Fibroblast of lung (primary cell): ENCODE measurements at places on chromosomes 7 and 10.

DNA sequence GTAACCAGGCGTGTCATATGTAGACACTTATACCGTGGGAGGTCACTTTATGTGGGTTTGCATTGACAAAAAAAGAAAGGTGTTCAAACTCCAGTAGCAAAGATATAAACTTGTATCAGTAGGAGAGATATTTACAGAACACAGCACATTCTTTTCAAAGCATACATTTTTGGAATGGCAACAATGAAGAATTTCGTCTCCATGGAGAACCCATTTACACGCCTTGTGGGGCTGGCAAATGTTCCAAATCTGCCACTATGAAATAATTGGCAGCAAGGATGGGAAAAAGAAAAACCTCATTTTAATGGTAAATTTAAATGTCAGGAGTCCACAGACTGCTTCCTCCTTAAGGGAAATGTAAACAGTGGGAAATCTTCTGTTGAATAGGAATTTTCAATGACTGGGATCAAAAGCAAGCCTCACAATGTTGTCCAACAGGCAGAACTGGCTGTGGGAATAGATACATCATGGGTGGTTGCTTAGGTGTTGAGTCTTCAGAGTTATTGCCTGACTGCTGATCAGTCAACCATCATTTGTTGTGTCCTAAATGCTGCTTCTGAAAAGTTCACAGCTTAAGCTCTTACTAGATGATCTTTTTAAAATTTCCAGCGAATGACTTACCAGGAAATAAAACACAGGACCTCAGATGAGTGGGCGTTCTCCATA, 256.6 kb upstream of the SEMA3C start:
- DNase-seq = peak; percentile 60

DNA sequence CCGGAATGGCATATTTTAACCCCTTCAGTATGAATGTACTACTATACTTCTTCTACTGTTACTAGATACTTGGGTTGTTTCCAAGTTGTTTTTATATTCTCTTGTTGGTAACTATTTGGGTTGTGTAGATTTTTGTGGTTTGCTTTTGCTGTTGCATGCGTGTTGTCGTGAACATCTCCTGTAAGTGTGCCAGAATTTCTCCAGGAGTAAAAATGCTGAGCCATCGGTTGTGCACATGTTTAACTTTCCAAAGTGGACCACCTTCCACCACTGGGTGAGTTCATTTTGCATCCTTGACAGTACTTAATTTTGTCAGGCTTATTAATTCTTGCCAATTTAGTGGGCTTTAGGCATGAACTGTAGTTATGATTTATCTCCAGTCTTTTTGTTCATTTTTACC, 47.9 kb downstream of the CSGALNACT2 start:
- no peak for DNase-seq

DNA sequence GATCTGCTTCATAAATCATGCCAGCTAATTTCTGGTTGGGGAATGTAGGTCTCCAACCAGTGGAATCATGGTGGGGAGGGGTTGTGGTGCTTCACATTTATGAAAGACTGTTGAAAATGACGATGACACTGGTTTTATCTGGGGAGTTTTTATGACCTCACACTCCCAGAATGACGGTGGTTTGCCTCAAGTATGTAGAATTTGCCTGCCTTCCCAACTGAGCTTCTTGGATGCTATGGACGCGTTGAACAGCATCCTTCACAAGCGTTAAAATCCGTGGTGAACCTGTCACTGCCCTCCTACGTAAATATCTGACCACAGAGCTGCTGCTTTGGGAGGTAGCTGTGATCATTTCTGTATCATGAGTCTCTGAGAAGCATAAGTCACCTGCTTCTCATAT, 3.3 kb downstream of the INSYN2A start:
- DNase-seq = peak; percentile 35

- DNase-seq = peak; percentile 32
These were observed 25.8 kb upstream of the SFMBT2 start for GRCh38 chr10:7436490-7437100.

DNA sequence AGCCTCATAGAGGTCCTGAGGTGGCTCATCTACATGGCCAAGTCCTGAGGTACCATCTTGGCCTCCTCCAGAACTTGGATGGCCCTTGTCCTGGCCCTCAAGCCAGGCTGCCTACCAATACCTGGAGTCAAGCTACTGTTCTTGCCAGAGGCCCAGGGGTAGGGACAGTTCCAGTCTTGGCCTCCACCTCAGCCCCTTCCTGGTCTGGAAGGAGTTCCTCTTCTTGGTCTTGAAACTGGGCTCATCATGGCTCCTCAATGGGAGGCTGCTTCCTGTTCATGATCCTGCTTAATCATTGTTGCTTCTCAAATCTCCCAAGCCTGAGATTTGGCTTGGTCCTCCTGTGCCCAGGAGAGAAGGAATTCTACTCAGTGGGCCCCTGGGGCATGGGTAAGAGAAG, 3.9 kb downstream of the HPS6 start:
- DNase-seq = no peak

GRCh38 chr10:113052076-113052830, 102.2 kb downstream of the TCF7L2 start:
- peak; percentile 43 for DNase-seq

DNA sequence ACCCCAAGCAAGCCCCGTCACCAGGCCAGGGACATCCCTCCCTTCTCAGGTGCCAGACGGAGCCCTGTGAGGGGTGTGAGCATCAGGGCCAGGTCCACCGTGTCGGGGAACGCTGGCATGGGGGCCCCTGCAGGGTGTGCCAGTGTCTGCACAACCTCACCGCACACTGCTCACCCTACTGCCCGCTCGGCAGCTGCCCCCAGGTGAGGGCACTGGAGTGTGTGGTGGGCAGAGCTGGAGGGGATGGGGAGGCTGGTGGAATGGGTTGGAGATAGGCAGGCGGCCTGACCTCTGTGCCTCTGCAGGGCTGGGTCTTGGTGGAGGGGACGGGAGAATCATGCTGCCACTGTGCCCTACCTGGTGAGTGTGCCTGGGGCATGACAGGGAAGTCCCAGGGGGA, 19.9 kb upstream of the ZNF467 start:
- DNase-seq = no peak

DNA sequence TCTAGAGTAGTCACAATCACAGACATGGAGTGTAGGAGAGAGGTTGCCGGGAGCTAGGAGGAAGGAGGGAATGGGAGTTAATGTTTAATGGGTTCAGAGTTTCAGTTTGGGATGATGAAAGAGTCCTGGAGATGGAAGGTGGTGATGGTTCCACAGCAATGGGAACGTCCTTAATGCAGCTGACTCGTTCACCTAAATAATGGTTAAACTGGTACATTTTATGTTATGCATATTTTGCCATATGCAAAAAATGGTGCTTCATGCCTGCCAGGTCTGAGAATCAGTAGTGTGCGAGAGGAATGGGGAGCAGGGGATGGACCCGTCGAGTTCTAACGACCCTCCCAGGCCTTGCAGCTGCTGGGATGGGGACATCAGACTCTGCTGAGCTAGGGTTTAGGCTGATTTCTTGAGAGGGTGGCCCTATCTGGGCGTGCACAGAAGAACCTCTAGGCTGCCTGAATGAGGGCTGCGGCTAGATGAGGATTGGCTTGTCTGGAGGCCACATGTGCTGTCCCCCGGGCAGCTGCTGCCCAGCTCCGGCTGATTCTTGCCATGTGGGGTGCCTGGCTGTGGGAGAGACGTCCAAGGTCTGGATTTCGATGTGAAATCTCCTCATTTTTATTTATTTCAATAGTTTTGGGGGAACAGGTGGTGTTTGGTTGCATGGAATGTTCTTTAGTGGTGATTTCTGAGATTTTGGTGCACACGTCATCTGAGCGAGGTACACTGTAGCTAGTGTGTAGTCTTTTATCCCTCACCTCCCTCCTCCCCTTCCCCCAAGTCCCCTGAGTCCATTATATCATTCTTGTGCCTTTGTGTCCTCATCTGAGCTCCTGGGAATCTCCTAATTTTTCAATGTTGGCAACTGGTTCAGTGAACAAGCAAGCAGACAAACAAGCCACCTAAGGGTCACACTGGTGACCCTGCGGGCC, 116.0 kb downstream of the GRK5 start:
- no peak for DNase-seq

GRCh38 chr10:81820418-81820817, 54.6 kb upstream of the NRG3 start:
- no peak for DNase-seq

DNA sequence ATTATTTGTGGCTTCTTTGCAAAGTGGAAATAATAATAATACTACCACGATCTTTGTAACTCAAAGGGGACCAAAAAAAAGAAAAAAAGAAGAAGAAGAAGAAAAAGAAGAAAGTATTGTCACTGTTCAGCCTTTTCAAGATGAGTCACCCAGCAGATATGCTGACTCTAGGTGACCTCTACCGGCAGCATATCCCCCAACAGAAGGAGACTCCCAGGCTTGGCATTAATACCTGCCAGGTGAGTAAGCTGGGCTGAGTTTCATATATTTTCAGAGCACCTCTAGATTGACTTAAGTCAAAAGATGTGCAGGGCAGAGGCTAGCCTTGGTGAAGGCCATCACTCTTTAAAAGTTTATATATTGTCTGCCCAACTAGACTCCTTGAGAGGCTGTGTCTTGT, 30.4 kb upstream of the GPR26 start:
- no peak for DNase-seq

DNA sequence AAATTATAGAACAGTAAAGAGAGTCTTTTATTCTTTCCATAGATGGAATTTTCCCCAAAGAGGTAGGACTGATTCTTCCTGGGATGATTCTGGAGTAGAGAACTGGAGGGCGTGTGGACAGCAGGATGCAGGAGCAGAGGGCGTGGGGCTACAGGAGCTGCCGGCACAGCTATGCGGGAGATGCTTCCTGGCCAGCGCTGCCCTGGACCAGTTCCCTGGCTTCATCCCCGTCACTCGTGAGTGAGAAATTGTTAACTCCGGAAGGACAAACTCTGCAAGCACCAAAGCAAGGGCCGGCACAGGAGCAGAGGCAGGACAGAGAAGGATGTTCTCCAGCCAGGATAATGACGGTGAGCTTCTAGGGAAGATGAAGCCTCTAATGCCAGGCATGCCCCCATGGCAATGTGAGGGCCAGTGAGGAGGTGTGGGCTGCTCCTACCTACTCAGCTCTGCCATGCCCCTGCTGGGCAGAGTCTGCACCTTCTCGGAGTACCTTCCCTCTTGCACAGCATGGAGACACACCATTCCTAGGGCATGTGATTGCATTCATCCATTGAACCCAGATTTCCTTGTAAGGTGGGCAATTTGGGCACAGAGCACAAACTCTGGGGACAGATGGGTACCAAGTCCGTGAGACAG, 760.9 kb upstream of the IGFBP3 start:
- DNase-seq = no peak

DNA sequence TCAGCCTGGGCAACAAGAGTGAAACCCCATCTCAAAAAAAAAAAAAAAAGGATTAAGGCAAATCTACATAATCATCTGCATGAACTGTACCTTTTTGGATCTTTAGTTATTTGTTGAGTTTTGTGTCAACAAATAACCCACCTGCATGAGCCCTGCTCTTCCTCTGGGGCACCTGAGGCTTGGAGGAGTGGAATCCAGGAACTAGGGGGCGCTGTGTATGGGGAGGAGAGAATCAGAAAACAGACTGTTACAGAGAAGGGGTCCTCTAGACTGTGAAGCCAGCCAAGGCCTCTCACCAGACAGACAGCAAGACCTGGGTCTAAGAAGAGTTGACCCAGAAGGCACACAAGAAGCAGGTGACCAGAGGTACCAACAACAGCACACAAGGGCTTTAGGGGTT, 682.8 kb upstream of the NRP1 start:
- DNase-seq = no peak

GRCh38 chr7:1669954-1670893, at the start of gene ELFN1:
Gene ELFN1 (plus strand): TSS chr7:1670277. CDS start chr7:1744597, 74,320 bp downstream.
- DNase-seq = peak; percentile 70
